ENCODE measurements at places on chromosomes 5 and 9.

- no peak for DNase-seq
Measured at GRCh38 chr5:107365320-107366109, 305.2 kb downstream of the EFNA5 start.

- DNase-seq, result no peak
Measured at GRCh38 chr5:81629986-81630385, 120.9 kb downstream of the SSBP2 start.

- no peak for DNase-seq
Measured at GRCh38 chr9:136363949-136364748, 605 bp upstream of the DNLZ start.

- no peak for DNase-seq
Measured at GRCh38 chr5:92836855-92837755, 743.9 kb downstream of the NR2F1-AS1 start.
